ENCODE measurements at places on chromosomes 2 and 18.

DNA sequence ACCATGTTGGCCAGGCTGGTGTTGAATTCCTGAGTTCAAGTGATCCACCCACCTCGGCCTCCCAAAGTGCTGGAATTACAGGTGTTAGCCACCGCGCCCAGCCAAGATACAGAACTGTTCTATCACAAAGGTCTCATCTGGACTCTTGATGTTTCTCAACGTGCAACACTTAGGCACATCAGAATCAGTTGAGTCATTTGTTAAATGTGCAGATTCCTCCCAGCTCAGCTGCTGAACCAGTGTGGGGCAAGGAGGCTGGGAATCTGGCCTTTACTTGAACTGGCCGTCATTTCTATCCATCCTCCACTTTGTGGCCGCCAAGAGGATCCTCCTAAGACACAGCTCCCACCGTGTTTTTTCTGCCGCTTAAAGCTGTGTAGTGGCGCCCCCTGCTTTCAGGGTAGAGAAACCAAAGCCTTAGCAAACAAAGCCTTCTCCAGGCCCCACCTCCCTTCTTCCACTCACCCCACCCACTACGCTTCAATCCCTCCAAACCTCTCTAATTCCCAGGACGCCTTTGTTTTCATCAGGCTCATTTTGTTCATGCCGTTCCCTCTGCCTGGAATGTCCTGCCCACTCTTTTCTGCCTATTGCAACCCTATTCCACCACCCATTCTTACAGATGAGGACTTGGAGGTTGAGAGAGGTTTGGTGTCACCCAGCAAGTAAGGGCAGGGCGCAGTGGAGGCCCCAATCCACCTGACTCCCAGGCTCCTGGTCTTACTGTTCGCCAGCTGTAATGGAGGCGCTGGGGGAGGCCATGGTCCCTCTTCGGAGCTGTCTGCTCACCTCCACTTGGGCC, 776 bp upstream of the SPEG start:
- DNase-seq, result no peak

GRCh38 chr2:44713170-44713569, 228.3 kb upstream of the SIX3 start:
- no peak for DNase-seq

- no peak for DNase-seq
Measured at GRCh38 chr2:156753766-156754165, 317.6 kb downstream of the GPD2 start.

- DNase-seq, result no peak
Measured at GRCh38 chr2:46909771-46910419, 5.7 kb downstream of the MCFD2 start.

- no peak for DNase-seq
Measured at GRCh38 chr2:11542275-11542819, 8.5 kb downstream of the GREB1 start.

DNA sequence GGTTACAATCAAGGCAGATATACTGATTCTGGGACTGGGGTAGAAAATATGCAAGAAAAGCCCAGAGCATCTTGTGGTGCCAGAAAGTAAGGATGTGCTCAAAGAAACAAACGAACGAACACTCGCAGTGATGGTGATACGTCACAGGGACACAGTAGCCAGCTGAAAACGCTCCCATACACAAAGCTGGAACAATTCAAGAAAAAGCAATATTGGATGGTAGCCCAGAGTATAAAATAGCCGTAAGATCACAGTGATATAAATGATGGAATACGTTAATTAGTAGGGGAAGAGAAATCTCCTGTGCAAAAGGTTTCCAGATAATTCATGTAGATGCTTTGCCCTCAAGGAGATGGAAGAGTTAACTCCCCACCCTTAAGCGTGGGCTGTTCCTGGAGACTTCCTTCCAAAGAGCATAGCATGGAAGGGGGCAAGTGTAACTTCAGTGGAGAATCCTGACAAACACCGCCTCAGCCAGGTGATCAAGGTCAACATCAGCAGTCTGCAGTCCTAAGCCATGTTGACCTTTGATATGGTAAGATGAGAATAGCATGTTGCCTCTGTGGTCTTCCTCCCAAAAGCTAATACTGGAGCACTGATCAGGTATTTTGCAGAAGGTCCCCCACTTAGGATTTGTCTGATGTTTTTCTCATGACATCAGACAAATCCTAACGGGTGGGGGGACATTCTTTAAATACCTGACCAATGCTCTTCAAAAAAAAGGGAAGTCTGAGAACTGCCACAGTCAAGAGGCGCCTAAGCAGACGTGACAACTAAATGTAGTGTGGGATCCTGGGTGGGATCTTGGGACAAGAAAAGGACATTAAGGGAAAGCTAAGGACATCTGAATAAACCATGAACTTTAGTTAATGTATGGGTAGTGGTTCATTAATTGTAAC, 99.0 kb downstream of the NCK2 start:
- no peak for DNase-seq

GRCh38 chr2:53753041-53753440, 14.6 kb upstream of the CHAC2 start:
- DNase-seq, result no peak

DNA sequence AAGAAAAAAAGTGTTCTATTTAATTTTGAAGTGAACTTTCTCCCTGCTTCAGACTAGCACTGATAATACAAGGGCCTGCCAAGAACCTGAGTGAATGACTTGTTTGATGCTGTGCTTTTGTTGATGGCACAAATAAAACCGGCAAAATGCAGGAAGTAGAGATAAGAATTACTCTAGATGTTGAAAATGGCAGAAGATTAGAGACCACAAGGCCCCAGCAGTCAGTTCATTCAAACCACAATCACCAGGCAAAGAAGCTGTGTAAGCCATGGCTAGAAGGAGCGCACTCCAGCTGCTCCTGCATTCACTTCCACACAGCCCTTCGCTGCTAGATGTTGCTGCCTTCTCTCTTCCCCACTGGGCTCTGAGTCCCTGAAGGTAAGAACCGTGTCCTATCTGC, 297.1 kb downstream of the AGPS start:
- DNase-seq, result no peak

GRCh38 chr18:21444465-21445212, 155.9 kb downstream of the ESCO1 start:
- no peak for DNase-seq

DNA sequence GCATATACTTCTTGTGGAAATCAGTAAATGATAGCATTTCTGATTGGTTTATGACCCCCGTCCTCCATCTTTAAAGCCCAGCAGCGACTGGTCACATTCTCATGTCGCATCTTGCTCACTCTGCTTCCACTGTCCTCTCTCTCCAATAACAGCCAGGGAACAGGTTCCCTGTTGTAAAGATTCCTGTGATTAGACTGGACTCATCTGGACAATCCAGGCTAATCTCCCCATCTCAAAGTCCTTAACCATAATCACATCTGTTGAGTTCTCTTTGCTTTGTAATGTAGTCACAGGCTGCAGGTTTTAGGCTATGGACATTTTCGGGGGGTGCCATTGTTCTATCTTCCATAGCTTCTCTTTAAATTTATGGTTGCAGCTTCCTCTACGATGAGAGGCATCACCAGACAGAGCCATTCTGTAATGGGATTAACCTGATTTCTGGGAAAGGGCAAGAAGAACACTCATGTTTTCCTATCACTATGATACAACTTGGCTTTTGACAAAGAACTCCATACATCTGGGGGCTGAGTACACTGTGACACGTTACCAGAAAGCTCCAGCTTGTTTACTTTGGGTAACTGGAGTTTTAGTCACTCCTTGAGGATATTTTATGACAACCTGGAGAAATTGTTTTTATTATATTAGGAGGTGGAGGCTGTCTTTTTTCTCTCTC, 159.0 kb downstream of the NYAP2 start:
- no peak for DNase-seq

GRCh38 chr2:23587341-23587880, 202.4 kb downstream of the KLHL29 start:
- no peak for DNase-seq
